ENCODE measurements at places on chromosomes 1 and 21.
A peak's percentile ranks its signal among the peaks of the same experiment; 100 is the strongest.

- no peak for DNase-seq
These were observed 7.0 kb downstream of the TCEA3 start for GRCh38 chr1:23417570-23417969.

- DNase-seq, result no peak
These were observed 56.1 kb downstream of the TOR1AIP2 start for GRCh38 chr1:179821524-179821923.

DNA sequence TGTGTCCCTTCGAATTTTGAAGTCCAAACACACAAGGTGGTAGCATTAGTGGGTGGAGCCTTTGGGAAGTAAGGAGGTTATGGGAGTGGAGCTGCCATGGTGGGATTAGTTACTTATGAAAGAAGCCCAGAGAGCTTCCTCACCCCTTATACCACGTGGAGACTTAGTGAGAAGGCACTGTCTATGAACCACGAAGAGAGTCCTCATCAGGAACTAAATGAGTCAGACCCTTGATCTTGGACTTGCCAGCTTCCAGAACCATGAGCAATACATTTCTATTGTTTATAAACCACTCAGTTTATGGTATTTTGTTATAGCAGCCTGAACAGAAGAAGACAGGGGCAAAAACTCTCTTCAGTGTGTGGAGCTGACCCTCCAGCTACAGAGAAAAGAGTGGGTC is 259.3 kb upstream of the AJAP1 start:
- no peak for DNase-seq

DNA sequence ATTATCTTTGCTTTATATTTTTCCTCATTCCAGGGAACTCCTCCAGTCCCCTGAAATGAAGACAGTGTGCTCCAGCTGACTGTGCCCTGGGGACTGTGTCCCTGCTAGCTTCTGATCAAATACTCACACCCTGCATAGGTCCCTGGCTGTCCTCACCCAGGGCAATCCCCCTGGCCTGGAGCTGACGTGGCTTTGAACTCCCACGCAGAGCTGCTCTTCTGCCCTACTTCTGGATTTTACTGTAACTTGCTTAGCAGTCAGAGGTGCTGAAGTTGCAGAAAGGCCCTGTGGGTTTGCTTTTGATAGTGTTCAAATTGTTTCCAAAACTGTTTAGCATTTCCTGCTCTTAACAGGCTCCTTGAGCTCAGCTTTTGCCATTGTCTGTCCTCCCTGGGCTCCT is 186.5 kb downstream of the FASLG start:
- peak; percentile 65 for DNase-seq

- DNase-seq, result no peak
These were observed 2.4 kb upstream of the THEM5 start for GRCh38 chr1:151855933-151856332.

GRCh38 chr1:101284622-101285218 is 47.9 kb downstream of the S1PR1 start:
- DNase-seq, result no peak

DNA sequence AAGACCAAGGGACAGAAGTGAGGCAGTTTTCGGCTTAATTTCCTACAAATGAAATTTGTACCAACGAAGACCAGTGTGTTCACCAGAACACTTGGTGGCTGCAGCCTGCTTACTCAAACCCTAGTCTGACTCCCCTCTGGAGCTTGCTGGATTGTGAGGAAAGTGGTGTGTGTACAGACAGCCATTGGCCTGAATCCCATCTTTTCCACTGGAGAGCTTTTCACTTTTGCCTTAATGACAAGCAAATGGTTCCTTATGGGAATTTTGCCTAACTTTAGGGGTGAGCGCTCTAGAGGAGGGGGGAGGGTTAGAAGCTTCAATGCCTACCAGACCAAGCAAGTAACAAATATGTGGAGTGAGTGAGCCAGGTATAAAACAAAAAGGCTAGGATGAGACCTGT is 17.3 kb downstream of the METTL13 start:
- no peak for DNase-seq

GRCh38 chr1:43608827-43609226 is 41.1 kb upstream of the KDM4A start:
- DNase-seq, result no peak

GRCh38 chr1:236156512-236157208 is 14.3 kb downstream of the GPR137B start:
- DNase-seq, result peak; percentile 30

- no peak for DNase-seq
These were observed 7.5 kb upstream of the MOV10 start for GRCh38 chr1:112666946-112667345.

GRCh38 chr1:203183828-203184227 is 2.7 kb downstream of the CHI3L1 start:
- no peak for DNase-seq

DNA sequence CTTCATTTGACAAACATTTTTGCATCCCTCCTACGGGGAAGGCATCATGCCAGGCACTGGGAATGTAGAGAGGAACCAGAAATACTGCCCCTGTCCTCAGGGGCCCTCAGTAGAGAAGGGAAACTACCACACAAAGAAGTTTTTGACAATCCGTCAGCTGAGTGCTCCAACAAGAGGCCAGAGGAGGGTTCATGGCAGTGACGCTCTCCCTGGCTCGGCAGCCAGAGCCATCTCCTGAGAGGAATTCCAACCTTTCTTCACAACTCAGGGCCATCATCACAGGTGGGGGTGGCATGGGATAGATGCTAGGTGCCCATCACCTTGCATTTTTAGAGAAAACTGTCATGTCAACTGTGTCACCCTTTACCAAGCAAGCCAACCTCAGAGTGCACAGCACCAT is 154.1 kb downstream of the HIVEP3 start:
- DNase-seq, result no peak

DNA sequence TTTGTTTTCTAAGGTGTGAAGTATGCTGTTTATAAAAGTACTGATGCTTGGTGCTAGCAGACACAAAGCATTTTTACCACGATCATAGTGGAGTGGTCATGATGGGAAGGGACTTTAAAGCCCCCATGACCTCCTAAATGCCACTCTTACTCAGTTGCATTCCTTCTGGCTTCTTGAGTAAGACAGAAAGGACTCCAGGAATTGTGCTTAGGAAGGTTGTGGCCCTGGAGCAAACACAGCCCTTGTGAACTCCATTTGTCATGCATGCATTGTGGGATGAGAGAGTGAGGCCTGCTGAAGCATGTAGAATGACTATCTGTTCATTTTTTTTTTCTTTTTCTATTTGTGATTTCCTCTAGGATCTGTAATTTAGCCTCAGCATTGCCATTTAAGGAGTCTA is 34.2 kb downstream of the AK5 start:
- no peak for DNase-seq

DNA sequence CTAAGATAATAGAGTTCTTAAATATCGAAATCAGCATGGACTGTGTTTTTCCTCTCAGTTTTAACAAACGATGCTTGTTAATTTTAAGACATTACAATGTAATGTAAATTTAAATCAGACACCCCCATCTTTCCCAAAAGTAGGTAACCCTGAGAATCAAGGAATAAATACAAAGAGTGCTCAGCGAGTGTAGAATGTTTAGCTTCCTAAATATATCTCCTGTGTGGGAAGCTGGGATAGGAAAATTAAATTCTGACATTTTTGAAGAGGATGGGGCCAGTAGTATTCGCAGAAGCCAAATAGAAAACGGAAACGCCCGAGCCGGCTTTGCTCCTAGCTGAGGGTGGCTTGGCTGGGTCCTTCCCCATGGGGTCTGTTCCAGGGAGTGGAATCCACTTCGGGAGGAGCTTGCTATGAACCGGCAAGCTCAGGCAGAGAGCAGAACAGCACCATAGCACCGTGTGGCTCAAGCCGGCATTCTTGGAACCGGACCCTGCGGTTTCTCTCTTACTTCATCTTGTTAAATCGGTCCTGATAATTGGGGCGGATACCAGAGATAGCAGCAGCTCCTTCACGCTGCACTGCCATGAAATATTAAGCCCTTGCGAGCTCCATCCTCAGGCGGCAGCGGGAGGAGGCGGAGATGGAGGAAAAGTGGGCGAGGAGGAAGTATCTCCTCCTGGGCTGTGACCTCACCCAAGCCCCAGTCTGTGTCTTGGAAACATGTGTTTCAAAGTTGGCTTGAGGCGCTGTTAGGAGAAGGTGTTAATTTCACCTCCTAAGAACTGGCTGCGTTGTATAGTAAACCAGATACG is 24.9 kb downstream of the MAP3K7CL start:
- no peak for DNase-seq

DNA sequence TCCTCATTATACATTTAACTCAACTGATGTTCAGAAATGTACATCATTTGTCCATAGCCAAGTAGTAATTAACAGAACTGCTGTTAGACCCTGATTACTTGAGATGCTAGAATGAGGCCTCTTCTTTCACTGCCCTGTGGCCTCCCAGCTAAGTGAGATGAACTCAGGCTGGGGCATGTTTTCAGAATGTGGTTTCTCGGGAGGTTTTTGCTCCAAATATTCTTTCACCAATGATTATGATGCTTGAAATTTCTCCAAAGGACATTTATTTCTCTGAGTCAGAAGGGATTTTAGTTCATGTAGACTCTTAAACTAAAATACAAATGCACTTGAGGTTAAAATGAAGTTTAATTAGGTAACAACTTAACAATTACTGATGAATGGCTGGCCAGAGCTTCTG is 34.6 kb upstream of the ADAMTS5 start:
- DNase-seq, result no peak

DNA sequence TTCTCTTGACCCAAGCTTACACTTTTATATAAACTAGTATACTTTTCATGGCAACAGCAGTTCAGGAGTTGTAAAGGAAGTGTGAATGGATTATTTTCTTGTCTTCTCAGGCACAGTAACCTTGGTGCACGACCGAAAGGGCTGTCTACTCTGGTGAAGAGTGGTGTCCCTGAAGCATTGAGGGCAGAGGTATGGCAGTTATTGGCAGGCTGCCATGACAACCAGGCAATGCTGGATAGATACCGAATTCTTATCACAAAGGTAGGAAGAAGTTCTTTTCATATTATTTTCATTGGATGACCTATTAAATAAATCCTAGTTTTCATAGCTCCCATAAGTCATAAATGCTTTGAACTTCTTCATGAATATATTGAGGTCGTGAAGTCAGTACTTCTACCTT is 53.9 kb upstream of the GPR52 start:
- no peak for DNase-seq

DNA sequence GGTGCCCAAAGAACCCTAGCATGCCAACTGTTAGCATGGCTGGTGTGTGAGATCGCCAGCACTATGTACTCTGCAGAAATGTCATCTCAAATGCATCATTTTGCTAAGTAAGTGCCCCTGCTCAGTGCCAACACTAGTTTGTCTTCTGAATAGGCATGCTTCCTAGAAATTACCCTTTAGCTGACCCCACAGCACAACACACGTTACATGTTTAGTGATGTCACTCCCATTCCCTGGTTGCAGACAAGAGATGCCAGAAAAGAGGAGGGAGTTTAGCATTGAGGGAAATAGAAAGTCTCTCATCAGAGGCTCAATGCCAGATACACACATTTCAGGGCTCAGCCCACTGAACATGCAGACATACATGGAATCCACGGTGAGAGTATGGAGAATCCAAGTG is 9.3 kb upstream of the ST6GALNAC3 start:
- DNase-seq, result no peak

GRCh38 chr21:40586575-40586974 is 260.4 kb downstream of the DSCAM start:
- no peak for DNase-seq

GRCh38 chr1:150534002-150534401 is 15.2 kb upstream of the ADAMTSL4 start:
- DNase-seq, result no peak

GRCh38 chr1:9448132-9449109 is 90.8 kb upstream of the SLC25A33 start:
- DNase-seq, result no peak

- no peak for DNase-seq
These were observed 243.6 kb downstream of the SIPA1L2 start for GRCh38 chr1:232386294-232386693.

DNA sequence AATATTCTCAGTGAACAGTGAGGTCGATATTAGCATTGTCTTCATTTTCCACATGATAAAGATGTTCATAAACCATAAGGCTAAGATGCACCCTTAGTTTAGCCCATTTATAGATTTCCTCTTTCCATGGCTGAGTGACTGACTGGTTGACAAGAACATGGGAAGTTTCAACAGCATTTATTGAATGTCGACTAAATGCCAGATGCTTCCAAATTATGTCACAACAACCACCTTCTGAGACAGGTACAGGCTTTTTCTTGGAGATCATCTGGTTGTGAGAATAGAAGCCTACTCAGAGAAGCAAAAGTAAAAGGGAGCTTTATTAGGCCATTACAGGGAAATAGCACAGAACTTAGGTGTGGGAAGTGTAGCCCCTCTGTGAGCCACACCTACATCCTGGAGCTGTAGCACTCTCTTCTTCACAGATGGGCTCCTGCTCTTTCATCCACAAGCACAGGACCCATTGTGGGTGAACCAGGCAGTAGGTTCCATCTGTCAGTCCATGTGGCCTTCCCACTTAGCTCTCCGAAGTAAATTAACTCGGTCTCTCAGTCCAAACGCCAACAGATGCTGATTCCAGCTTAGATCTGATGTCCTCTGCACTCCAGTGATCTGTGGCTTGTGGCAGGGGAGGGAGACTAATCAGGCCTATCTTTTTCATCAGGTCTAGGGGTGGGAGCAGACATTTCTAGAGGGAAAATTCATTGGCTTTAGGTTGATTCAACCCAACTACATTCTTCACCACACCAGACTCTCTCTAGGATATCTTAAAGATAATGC is 14.3 kb downstream of the ATP2B4 start:
- no peak for DNase-seq

GRCh38 chr1:42961312-42962091 is 2.8 kb upstream of the SLC2A1 start:
- no peak for DNase-seq

GRCh38 chr1:225816643-225817538 is 7.0 kb downstream of the EPHX1 start:
- DNase-seq, result no peak

- no peak for DNase-seq
These were observed 8.0 kb downstream of the FCAMR start for GRCh38 chr1:206962272-206962671.

GRCh38 chr21:36059823-36060158 is 535 bp downstream of the SETD4 start:
- peak; percentile 40 for DNase-seq

GRCh38 chr1:211625040-211625439 is 46.1 kb upstream of the SLC30A1 start:
- DNase-seq, result no peak

GRCh38 chr1:11880911-11881748 is 22.4 kb upstream of the NPPB start:
- no peak for DNase-seq

GRCh38 chr1:109501644-109502363 is 7.7 kb downstream of the AMIGO1 start:
- DNase-seq, result no peak

GRCh38 chr21:45525153-45525909 is 16.9 kb downstream of the SLC19A1 start:
- DNase-seq, result no peak

- no peak for DNase-seq
These were observed 13.8 kb upstream of the KCNA3 start for GRCh38 chr1:110688514-110688913.

DNA sequence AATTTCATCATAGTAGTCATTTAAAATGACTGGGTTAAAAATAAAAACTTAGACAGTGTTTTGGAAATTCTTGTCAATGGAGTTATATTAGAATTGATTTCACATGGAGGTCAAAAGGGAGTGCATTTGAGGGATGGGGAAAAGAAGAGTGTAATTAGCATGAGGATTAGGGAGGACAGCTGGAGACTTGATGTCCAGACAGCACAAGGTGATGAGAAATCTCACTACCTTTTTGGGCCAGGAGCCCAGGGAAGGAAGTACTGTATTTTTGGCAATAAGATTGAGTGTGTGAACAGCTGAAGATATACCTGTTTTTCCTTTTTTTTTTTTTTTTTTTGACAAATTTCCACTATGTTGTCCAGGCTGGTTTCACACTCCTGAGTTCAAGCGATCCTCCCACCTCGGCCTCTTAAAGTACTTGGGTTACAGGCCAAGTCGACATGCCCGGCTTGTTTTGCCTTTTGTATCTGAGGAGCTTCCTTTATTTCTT is 163.6 kb downstream of the PAPPA2 start:
- DNase-seq, result no peak

Measured in stimulated activated CD4-positive, alpha-beta T cell treated with anti-CD3 and anti-CD28 coated beads, Interleukin-2, amount 100 ng/mL, for 24 hours (primary cell).